ENCODE measurements at places on chromosomes 11 and 22.

DNA sequence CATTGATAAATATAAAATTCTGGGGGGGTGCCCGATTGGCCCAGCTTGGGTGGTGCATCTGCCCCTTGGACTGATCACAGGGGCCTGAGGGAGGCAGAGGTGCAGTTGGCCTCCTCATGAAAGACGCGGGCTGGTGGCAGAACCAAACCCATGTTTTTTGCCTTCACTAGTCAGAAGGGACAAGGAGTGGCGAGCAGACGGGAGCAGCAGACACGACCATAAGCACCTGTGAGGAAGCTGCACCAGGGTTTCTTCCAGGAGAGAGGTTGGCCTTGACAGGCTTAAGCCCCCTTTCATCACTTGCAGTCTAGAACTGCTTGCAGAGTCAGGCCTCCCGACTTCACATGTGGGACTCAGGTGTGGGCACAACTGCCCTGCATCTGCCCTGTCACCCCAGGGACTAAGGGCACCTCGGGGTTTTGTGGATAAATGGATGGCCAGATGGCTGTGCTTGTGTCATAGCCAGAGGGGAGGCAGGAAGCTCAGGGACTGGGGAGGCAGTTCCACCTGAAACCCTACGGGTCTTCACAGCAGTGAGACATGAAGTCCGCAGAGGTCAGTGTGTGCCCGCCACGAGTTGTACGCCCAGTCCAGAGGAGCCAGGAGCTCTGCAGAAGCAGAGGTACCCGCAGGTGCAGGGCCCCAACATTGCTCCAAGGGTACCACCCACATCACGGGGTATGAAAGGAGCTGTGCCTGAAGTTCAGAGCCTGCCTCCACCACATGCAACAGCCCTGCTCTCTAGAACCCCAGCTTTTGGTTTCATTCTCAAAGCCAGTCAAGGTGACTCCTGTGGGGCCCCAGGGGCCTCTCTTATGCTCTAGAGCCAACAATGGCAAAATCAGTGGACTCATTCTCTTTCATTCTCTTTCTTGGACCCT, 18.2 kb upstream of the SYT13 start:
- DNase-seq = no peak

- DNase-seq = peak; percentile 81
These were observed 72.1 kb upstream of the ARFGAP3 start for GRCh38 chr22:42928969-42929837.

DNA sequence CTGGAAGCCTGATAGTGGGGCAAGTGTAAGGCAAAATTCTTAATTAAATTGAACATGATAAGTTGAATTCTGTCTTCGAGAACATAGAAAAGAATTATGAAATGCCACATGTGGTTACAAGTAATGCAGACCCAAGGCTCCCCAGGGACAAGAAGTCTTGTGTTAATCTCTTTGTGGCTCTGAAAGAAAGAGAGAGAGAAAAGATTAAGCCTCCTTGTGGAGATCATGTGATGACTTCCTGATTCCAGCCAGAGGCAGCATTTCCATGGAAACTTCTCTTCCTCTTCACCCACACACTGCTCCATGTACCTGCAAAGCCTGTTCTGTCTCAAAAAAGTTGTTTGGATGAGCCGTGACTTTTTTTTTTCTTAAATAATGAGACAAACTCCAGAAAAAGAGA, 1.9 kb upstream of the TYR start:
- no peak for DNase-seq

DNA sequence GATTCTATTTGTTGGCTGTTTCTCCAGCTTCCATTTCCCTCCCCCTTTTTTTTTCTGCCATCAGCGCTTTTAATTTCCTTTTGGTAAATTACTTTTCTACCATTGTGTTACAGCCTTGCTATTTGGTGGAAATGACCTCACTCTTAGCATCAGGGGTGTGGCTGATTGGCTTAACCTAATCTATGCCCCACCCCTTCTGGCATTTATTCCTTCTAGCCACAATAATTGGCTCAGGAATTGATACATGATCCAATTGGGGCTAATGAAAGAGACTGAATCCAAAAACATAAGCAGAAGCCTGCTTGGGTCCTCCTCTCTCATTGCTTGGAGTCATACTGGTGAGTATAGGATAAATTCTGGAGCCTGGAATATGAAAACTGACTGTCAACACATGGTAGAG, 402.4 kb upstream of the LRRC4C start:
- DNase-seq = no peak

- no peak for DNase-seq
These were observed 84.1 kb upstream of the BARX2 start for GRCh38 chr11:129291546-129291945.

GRCh38 chr11:66035653-66036333, 9.5 kb upstream of the CATSPER1 start:
- no peak for DNase-seq

DNA sequence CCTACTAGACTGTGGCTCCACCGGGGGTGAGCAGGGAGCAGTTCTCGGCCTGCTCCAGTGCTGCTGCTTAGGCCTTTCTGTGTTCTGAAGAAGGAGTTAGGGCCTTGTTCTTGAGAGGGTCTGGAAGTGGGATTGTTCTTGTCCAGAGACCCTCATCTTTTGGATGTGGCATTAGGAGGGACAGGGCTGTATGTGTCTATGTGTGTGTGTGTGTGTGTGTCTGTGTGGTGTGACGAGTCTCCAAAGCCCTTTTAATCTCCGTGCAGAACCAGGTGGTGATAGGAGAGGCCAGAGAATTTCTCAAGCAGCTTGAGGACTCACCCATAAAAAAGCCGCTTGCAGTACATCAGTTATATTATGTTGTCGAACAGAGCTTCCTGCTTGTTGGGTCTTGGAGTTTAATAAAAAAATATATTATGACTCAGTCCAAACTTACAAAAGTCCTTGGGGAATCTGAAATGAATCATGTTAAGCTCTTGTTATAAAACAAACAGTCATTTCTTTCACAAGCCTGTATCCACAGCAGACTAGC, 196.5 kb downstream of the TENM4 start:
- no peak for DNase-seq

DNA sequence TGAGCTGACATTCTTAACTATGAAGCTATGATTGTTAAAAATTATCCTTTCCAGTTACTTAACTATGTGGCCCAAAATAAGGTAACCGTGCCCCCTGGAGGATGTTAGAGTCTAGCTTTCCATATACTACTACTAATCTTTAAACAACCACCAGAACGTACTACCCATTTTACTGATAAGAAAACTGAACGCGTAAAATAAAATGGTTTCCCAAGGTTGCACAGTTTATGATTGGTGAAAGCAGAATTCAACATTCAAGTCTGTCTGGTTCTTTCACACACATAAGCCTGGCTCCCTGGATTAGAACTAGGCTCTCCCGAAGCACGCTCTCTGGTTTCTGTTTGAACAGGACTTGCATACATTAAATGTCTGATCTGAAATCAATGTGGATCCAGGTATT, 437.8 kb upstream of the CCDC90B start:
- DNase-seq = peak; percentile 53

DNA sequence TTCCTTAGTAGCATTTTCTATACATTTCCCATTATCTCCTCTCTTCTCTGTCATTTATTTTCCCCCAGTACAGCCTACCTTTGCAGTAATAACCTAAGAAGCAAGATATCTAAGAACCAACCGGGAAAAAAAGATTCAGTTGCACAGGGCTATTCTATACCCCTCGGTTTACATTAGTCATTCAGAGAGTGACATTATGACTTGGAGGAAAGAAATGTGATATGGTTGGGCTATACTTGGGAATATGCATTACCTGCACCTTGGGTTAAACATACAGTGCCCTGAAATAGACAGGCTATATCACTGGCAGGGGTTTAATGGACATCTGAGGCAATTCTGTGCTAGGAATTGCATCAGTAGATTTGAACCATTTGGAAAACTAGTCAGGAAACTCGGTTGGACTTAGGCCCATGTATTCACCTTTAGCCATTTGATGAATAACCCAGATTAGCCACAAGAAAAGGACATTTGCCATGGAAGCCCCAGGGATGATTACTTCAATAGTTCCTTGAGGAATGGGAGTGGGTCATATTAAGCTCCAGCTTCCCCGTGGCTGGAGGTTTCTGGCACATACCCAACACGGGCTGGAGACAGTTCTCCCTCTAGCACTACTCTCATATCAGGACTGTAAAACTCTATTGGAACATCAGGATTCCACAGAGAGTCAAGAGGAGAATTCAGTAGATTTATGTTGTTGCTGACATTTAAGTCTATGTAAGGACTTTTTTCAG, 973.2 kb downstream of the NTM start:
- no peak for DNase-seq

- no peak for DNase-seq
These were observed 5.0 kb downstream of the NFAM1 start for GRCh38 chr22:42427167-42427566.

DNA sequence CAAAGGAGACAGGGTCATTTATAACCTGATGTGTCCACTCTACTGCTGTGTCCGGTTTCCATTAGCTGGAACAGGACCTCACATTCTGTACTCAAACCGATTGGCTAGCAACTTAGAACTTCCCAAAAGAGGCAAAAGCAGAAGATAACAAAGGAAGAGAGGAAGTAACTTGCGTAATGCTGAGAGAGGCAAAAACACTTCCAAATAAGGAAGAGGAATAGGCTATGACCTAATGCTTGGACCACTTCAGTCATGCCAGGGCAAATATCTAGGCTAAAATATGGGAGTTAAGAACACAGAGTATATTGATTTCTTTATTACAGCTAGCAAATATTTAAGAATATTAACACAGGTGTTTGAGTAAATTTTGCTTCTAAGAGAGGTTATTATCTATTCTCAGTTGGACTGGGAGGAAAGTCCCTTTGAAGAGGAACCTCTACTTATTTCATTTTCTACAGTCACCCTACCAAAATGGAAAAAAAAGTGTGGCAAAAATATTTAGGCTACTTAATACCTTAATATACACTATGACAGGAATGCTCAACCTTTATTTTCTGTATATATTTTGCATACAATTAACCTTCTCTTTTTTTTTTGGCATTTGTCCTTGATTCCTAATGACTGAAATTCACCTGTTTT, 499.8 kb upstream of the CHORDC1 start:
- no peak for DNase-seq

DNA sequence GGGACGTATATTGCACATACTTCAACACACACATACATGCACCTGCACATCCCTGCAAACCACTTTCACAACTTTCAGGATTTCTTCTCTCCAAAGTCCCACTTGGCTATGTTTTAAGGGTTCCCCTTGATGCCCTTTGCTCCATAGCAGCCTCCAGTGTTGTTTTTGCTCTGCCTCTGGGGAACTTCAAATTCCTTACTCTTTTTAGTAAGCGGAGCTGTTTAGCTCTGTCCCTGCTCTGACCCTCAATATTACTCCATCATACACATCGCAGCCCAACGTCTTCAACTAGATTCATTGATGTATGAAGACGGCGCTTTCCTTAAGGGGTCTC, 18.3 kb downstream of the PRR5L start:
- DNase-seq = no peak

DNA sequence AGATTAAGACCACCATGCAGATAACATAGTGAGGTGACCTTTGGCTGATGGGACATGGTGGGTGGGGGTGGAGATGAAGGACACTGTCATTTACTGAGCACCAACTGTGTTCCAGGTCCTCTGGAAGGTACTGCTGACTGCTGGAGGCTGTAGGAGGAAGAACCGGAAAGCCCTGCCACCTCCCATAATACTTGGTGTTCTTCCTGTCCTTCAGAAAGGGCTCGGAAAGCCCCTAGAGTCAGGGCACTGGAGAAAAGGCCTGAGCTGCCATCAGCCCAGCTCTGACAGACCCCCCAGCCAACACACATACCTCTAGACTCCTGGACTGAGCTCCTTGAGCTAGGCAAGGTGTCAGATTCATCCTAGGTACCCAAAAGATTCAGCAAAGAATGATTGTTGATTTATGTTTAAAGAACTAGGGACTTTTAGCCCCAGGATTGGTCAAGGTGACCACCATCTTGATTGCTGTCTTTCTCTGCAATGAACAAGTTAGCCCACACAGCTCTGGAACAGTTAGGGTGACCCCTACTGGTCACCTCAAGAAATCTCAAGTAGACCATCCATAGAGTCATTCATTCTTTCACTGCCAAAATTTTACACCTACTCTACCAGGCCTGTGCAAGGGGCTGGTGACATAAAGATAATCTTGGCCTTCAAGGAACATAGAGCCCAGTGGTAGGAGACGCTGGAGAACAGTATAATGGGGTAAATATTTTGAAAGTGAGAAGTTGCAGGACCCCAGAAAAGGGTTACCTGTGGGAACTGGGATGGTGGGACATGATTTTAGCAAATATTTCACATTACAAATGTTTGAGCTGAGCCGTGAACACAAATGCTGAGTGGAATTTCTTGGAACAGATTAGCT, 39.4 kb downstream of the IRAG1 start:
- DNase-seq = peak; percentile 37

DNA sequence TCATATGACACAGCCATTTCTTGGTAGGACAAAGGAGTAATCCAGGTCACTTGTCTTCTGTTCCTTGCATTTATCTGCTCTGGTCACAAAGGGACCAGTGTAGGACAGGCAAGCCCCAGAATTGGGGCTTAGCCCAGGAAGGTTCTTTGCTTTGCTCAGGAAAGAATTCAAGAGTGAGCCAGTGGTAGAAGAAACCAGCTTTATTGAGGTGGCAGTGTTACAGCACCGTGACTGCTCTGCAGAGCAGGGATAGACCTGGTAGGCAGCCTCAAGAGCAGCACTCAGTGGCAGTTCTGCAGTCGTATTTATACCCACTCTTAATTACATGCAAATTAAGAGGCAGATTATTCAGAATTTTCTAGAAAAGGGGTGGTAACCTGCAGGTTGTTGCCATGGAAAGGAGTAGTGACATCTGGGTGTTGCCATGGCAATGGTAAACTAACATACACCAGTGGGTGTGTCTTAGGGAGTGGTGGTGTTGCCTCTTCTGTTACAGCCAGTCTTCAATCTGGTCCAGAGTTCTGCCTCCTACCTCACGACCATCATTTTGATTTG, 84.9 kb upstream of the RAB1B start:
- no peak for DNase-seq

DNA sequence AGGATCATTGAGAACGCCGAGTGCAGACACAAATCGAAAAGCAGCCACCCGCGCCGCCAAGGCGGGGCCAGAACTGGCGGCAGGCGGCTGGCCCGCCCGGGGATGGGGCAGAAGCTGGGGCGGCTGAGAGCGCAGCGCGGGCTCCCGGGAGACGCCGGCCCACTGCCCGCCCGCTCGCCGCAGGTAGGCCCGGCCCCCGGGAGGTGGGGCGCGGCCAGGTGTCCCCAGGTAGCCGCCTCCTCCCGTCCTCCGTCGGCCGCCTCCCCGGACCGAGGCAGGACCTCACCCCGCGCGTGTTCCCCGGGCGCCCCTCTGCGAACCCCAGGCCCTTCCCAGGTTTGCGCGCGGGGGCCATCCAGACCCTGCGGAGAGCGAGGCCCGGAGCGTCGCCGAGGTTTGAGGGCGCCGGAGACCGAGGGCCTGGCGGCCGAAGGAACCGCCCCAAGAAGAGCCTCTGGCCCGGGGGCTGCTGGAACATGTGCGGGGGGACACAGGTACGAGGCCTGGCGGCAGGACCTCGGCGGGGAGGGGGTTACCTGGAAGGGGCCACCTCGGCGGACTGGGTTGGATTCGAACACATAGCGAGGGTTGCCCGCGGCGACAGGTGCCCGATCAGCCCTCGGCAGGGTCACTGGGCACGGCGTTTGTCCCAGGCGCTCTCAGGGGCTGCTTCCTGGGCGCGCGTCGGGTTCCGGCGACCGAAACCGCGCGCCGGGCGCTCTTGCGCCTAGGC, at the start of gene PRRG4:
Gene PRRG4, plus strand, starts transcription at position 248 of the 733 bp plus-strand sequence. CDS start 603 bp downstream, outside the sequence.
- peak; percentile 90 for DNase-seq

Measured in trophoblast cell (in vitro differentiated cells and primary cell).